Left cardiac atrium (tissue), 4 donors: ENCODE measurements at places on chromosomes 13 and 19. TPM values are rescaled to one million over a fixed set of nuclear protein-coding genes. Genes with fewer than 3 reads are reported as not detected.

DNA sequence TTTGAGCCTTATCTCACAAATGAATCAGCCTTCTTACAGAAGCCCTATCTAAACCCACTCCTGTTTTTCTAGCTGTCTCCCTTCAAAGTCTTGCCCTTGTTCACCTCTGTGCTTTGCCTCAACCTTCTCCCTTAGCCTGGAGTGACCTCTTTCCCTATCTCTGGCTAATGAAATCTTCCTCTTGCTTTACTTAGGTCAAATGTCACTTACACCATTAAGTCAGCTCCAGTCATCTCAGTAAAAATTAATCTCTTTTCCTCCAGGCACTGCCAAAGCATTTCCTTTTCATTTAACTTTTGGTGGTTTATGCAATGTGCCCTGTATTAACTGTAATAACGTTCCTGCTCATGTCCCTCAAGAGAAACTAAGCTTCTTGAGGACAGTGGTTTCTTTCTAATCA, 596.5 kb upstream of the MIR17HG start:
- no peak for DNase-seq

ATP7B gene
- total RNA-seq = 4.7 TPM

LHB gene
- not detected for total RNA-seq

- peak; percentile 61 for DNase-seq
These were observed 38.6 kb upstream of the SEMA6B start for GRCh38 chr19:4597975-4598671.

GRCh38 chr19:45935267-45935666, 20.7 kb upstream of the NANOS2 start:
- no peak for DNase-seq

GRCh38 chr13:98858191-98858590, 105.7 kb upstream of the SLC15A1 start:
- DNase-seq = no peak

DNA sequence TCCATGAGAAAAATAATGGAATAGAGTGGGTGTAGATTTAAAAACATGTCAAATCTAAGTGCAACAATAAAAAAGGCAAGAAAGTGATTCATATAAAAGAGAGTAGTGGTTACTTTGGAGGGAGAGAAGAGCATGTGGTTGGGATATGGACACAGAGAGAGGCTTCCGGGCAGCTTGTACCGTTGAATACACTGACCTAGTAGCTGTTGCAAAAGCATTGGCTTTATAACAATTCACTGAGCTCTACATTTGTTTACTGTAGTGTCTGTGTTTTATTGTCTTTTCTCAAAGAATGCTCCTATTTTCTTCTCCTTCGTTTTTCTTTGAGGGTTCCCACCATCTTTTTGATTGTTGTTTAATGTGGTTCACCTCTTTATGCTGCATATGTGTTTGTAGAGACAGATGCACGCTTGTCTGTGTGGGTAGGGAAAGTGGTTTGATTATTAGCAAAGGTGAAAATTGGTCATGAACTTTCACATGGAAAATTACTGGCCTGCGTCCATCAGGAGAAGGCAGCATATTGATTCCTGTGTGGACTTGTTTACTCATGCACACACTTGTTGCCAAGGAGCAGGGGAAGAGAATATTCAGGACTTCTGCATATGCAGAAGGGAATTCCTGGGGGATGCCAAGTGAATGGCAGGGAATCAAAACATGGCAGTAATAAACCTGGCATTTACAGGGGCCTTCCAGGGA, 29.9 kb upstream of the IRS2 start:
- no peak for DNase-seq

- DNase-seq = no peak
These were observed 83.6 kb upstream of the PDCD5 start for GRCh38 chr19:32497391-32497790.

GRCh38 chr19:14748601-14749000, 29.8 kb downstream of the ADGRE2 start:
- no peak for DNase-seq

LATS2 gene
- total RNA-seq = 19.3 TPM

DNA sequence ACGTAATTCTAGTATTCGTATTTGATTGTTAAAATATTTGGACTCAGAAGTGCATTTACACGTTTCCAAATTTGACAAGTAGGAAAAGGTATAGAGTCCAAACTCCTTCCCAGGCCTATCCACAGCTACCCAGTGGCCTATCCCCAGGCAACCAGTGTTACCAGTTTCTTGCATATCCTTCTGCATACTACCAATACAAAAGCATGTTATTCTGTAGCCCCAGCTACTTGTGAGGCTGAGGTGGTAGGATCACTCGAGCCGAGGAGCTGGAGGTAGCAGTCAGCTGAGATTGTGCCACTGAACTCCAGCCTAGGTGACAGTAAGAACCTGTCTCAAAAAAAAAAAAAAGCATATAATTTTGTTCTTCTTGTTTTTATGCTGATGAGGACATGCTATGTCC, 67.1 kb downstream of the LRCH1 start:
- no peak for DNase-seq

RAB3D gene
- 14.2 TPM for total RNA-seq

STOML3 gene
- not detected for total RNA-seq

DNA sequence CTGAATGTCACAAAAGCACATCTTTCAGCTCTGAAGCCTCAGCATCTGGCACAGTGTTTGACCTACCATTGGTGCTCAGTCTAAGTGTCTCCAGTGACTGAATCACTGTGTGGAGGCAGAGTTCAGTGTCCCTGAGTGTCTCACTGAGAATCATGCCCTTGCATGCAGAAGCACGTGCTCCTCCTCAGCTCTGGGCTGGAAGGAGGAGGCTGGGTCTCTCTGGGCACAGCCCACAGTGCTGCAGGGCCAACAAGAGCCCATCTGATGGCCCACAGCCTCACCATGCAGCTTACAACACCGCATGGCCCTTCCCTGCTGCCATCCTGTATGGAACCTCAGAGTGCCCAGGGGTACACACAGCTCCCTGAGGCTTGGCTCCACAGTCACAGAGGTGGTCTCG, 86.1 kb downstream of the TEX26 start:
- no peak for DNase-seq

- DNase-seq = peak; percentile 82
These were observed 62.6 kb downstream of the KDM4B start for GRCh38 chr19:5031231-5032100.

IRGC gene
- total RNA-seq = not detected
